ENCODE measurements at places on chromosomes 3 and 15.

GRCh38 chr3:8239718-8240695 is 261.6 kb upstream of the LMCD1 start:
- no peak overlapping the region for H3K27ac ChIP-seq
- no peaks in the 10 kb centered on the region for H3K4me1 ChIP-seq
- DNase-seq = no peak
- H3K36me3 ChIP-seq = no peaks in the 10 kb centered on the region
- no peak overlapping the region for H3K4me3 ChIP-seq

DNA sequence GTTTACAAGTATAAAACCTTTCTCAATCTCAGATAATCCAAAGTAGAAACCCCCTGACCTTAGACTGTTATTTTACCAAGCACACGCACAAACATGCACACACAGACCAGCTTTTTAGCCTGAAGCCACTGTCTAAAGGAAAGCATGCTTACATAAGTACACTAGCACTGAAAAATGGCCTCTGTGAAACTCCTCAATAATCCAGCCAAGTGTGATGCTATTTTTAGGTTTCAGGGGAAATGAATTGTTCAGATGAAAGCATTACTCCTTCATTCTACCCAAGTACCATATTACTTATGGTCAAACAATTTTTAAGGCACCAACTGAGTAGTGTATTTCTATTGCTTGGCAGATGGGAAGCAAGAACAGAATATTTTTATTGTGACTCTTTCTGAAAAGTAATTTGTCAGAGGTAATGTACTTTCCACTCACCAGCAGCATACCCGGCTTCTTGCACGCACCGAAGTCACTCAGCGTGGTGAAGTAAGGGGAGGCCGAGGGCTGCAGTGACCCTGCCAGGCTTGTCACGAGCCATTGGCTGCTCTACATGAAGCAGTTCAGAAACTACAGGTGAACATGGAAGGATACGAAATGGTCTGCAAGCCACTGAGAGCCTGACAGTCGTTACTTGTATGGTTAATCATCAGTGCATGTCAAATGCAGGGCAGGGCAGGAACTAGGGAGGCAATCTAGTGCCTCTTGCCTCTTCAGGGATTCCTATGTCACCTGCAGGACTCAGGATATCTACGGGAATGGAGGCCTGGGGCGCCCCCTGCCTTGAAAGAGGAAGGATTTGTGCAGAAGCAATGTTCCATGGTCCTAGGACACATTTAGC is 106.7 kb downstream of the GABRB3 start:
- no peak overlapping the region for H3K27ac ChIP-seq
- no peaks in the 10 kb centered on the region for H3K27me3 ChIP-seq

DNA sequence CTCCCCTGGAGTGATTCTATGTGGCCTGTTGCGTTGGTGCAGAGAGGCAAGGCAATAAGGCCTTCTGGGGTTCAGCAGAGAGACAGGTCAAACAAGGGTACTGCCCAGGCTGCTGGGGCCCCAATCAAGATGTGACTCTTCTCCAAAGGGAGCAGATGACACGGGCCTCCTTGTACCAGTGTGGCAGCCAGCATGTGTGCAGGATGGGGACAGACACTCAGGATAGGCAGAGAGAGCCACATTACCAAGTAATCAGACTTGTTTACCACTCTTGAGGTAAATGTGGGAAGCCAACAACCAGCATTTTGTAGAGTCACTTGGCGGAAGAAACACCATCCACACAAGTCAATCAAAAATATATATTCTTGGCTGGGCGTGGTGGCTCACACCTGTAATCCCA is 95.3 kb upstream of the DLG1 start:
- no peaks in the 10 kb centered on the region for H3K27me3 ChIP-seq
- no peaks in the 10 kb centered on the region for H3K36me3 ChIP-seq
- H3K4me3 ChIP-seq = no peak overlapping the region

DNA sequence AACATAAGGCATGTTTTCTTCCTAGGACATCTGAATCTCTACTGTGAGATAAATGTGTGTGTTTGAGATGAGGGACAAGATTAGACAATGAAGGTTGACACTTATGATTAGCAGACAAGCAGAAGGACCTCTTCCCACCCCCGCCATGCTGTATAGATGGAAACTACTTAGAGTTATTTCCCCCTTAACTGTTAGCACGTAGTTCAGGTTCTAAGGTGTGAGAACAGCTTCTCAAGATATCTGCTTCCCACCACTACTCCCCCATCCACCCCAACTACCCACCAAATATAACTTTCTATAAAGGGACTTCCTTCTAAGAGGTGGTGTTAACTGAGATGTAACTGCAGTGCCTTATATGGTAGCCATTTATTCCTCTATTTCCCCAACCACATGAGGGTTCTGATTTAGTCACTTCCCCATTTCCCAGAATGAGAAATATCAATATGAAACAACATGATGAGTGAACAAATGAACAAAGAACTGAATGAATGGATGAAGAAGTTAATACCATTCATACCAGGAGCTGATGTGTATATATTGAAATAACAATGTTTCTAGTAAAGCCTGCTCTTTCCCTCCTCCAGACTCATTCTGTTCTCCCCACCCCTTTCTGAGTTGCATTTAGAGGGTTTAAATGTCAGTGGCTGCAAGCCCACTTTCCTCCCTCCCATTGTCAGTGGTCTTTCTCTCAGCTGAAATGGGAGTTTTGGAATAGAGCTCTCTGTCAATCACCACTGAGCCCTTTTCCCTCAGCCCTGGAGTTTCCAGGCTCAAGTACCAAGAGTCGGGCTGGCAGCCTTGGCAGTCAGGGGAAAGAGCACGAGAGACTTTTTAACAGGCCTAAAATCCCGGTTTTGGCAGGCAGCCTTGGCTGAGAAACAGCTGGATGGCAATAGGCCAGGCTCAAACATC is 7.7 kb upstream of the RFTN1 start:
- H3K4me1 ChIP-seq = no peaks in the 10 kb centered on the region
- no peaks in the 10 kb centered on the region for H3K36me3 ChIP-seq
- H3K27me3 ChIP-seq = no peaks in the 10 kb centered on the region
- DNase-seq = no peak
- H3K4me3 ChIP-seq = no peak overlapping the region
- H3K27ac ChIP-seq = no peak overlapping the region

DNA sequence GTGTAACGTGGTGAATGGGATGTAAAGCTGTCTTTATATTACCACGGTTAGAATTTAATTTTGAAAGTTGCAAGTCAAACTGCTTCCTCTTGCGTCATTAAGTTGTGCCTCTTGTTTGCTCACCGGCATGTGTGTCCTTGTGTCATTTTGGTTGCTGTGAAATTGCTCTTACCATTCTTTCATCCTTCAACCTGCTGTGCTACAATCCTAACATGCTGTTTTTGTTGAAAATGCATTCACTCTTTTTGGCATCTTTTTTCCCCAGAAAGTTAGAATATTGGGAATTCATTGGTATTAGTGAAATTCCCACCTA is 164.7 kb downstream of the PGPEP1L start:
- H3K27me3 ChIP-seq = no peaks in the 10 kb centered on the region
- H3K27ac ChIP-seq = no peak overlapping the region
- no peaks in the 10 kb centered on the region for H3K36me3 ChIP-seq
- no peak for DNase-seq

DNA sequence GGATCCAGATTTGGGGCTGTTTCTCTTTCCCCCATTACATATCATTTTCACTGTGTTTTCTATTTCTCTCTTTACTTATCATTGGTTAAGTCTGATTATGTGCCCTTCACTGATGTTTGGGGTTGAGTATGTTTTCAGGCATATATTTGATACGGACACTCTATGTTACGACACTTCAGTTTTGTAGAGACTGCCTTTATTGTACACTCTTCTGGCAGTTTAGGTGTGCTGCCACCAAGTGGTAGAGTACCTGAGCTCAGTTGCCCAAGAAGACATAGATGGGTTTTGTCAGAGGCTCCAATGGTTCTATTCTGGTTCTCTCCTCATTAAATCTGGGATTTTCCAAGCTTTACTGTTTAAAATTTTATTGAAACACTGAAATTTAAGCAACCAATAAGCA is 255.0 kb upstream of the ROPN1 start:
- H3K4me1 ChIP-seq = no peaks in the 10 kb centered on the region
- no peak overlapping the region for H3K27ac ChIP-seq
- no peaks in the 10 kb centered on the region for H3K27me3 ChIP-seq
- no peak overlapping the region for H3K4me3 ChIP-seq
- no peak for DNase-seq
- no peaks in the 10 kb centered on the region for H3K36me3 ChIP-seq

- no peaks in the 10 kb centered on the region for H3K36me3 ChIP-seq
- DNase-seq = no peak
- no peak overlapping the region for H3K27ac ChIP-seq
- H3K4me3 ChIP-seq = no peak overlapping the region
- H3K27me3 ChIP-seq = no peaks in the 10 kb centered on the region
Observed at GRCh38 chr3:193768070-193768394, 175.0 kb downstream of the OPA1 start.

DNA sequence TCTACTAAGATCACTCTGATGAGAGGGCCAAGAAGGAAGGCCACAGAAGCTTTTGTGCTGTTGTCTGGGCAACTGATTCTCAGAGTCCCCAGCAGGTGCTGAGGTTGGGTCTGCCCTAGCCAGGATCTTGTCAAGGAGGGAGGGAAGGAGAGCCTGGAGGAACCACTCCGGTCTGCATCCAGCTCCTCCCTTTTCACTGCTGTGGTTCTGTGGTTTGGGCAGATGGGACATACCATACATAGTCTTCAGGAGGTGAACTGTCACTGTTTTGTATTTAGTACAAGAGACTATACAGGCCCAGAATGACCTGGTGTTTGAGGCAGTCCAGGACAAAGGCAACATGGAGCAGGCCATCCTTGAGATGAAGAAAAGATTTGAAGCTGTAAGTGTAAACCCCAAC is 21.9 kb downstream of the C3orf62 start:
- no peak overlapping the region for H3K27ac ChIP-seq
- no peaks in the 10 kb centered on the region for H3K36me3 ChIP-seq
- DNase-seq = no peak
- no peaks in the 10 kb centered on the region for H3K4me1 ChIP-seq
- no peaks in the 10 kb centered on the region for H3K27me3 ChIP-seq

DNA sequence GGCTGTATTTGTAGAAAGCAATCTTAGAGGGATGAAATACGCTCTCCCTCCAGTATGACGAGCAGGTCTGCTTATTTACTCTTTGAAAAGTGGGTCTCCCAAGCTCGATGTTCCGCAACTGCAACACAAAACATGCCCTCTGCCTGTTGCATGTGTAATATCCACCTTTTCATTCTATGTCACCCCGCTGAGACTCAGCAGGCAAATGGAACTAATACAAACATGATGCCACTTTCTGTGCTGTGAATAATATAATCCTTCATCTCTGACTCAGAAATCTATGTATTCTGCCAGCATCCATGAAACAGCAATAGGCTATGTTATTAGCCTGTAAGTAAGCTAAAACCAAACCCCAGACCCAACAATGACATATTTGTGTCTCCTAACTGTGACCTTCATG is 200.8 kb upstream of the TMCO5A start:
- H3K27ac ChIP-seq = no peak overlapping the region
- no peaks in the 10 kb centered on the region for H3K36me3 ChIP-seq
- DNase-seq = no peak
- no peaks in the 10 kb centered on the region for H3K4me1 ChIP-seq
- H3K4me3 ChIP-seq = no peak overlapping the region
- H3K27me3 ChIP-seq = no peaks in the 10 kb centered on the region

GRCh38 chr15:61128343-61128742 is 100.8 kb downstream of the RORA start:
- H3K4me1 ChIP-seq = no peaks in the 10 kb centered on the region
- no peaks in the 10 kb centered on the region for H3K27me3 ChIP-seq
- H3K27ac ChIP-seq = no peak overlapping the region

GRCh38 chr3:7332696-7333095 is 471.8 kb downstream of the GRM7 start:
- DNase-seq = no peak
- H3K4me1 ChIP-seq = no peaks in the 10 kb centered on the region
- no peak overlapping the region for H3K27ac ChIP-seq
- no peak overlapping the region for H3K4me3 ChIP-seq

GRCh38 chr3:58899159-58899952 is 150.5 kb downstream of the CFAP20DC start:
- no peak overlapping the region for H3K27ac ChIP-seq
- DNase-seq = peak; percentile 15
- no peaks in the 10 kb centered on the region for H3K27me3 ChIP-seq

- no peak for DNase-seq
- H3K4me3 ChIP-seq = no peak within 1 kb of the TSS
- no peaks in the 10 kb centered on the region for H3K4me1 ChIP-seq
Observed at GRCh38 chr3:26622621-26623418, at the start of gene LRRC3B. TSS of gene LRRC3B (plus strand) at chr3:26622772. CDS start at chr3:26709673, 86,901 bp downstream.

DNA sequence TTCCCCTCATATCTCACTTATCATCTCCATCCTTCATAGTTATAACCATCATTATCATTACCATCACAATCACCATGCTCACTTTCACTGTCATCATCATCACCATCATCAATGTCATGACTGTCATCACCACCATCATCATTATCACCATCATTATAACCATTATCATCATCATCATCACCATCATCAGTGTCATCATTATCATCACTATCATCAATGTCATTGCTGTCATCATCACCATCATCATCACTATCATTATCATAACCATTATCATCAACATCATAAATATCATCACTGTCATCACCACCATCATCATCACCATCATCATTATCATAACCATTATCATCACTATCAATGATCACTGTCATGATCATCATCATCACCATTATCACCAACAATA is 44.1 kb downstream of the SSUH2 start:
- DNase-seq = no peak
- H3K36me3 ChIP-seq = no peaks in the 10 kb centered on the region
- H3K27ac ChIP-seq = no peak overlapping the region
- no peaks in the 10 kb centered on the region for H3K4me1 ChIP-seq

- H3K4me1 ChIP-seq = no peaks in the 10 kb centered on the region
- no peak overlapping the region for H3K4me3 ChIP-seq
- no peaks in the 10 kb centered on the region for H3K36me3 ChIP-seq
- DNase-seq = no peak
- H3K27ac ChIP-seq = no peak overlapping the region
Observed at GRCh38 chr3:31671976-31672375, 139.3 kb downstream of the STT3B start.

DNA sequence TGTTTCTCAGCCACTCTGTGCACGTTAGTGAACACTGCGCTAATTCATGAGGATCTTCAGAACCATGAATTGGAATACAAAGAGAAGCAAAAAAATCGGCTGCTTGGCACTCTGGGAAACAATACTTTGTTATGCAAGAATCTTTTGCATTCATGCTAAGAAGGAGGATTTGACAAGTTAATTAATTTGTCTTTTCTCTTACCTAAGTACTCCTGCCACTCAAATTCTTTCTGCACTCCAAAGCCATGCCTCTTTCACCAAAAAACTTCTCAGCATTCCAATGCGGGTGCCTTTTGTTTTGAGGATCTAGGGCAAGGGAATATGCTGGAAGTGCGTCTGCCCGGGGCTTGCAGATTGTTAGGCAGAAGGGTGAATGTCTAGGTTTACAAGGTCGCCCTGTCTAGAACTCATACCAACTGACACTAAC is 11.3 kb upstream of the KAT2B start:
- no peaks in the 10 kb centered on the region for H3K4me1 ChIP-seq
- DNase-seq = no peak
- H3K27ac ChIP-seq = no peak overlapping the region
- no peak overlapping the region for H3K4me3 ChIP-seq
